NCI-H460 (cell line): ENCODE measurements at places on chromosomes 4 and X.

DNA sequence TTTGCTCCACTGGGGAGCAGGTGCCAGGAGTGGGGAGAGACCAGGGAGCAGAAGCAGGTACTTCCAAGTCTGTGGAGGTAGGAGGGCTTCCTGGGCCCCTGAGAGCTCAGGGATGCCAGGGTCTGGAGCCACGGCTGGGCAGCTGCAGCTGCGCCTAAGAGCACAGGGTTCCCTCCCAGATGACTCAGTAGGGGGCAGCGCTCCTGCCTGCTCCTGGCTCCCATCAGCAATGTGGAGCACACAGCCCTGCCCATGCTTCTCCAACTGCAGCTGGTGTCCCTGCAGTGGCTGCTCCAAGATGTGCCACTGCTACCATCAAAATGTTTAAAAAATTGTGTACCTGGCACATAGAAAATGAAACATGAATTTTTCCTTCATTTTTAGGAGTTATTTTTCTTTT, 1028.2 kb downstream of the PCDH7 start:
- no peak for DNase-seq

DNA sequence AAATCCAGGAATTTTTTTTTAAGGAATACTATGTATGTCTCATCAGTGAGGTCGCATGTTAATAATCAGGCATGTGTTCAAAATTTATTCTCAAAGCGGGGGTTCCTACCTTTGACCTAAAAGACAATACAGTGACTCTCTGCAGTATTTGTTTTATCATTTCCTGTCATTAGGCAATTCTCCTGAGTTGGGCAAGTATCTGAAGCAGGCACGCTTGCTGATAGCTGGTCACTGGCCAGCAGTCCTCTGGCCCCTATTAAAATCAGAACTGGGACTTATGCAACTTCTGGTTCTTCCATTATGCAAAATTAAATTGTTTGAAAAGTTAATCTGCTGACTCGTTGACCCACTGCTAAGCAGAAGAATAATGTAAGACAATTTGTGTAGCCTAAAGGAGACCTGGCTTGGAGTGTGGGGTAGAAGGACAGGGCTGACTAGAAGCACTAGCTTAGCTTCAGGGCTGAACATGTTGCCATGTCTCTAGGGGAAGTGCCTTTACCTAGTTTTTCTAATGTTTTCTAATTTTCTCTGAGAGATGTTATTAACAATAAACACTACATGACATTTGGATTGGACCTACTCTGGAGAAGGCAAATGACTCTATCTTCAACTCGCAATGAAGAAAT, 36.0 kb upstream of the GABRA2 start:
- no peak for DNase-seq

- DNase-seq, result no peak
Measured at GRCh38 chr4:80036949-80037685, 35.9 kb downstream of the ANTXR2 start.

- no peak for DNase-seq
Measured at GRCh38 chrX:154793084-154793795, 12.0 kb downstream of the MPP1 start.
